ENCODE measurements at places on chromosomes 2 and 18.

- DNase-seq = no peak
Observed at GRCh38 chr18:37484983-37485834, 80.4 kb downstream of the CELF4 start.

DNA sequence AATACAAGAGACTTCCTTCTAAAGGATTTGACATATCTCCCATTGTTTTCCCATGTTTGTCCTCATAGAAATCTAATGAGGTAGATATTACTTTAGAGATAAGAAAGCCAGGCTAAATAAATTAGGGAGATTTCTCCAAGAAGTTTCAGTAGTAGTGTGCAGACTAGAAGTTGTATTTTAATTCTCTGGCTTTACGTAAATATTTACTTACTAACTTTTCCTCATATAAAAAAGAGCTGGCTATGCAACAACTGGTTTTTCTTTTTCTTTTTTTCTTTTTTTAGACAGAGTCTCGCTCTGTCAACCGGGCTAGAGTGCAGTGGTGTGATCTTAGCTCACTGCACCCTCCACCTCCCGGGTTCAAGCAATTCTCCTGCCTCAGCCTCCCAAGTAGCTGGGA, 60.6 kb upstream of the ACYP2 start:
- no peak for DNase-seq

DNA sequence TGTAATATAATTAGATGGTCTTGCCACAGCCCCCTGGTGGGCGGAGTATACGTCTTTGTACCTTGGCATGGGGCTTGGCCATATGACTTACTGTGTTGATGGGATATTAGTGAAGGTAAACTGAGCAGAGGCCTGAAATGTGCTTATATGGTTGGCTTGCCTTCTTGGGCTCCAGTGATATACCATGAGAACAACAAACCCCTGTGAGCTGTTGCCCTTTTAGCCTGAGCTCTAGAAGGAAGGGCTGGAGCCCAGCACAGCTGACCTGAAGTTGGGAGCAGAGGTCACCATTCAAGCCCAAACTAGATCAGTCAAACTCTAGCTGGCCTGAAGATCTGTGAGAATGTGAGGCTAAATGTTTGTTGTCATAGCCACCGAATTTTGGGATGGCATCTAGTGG, 75.2 kb upstream of the CD302 start:
- no peak for DNase-seq

GRCh38 chr2:29561181-29561580, 360.2 kb downstream of the ALK start:
- no peak for DNase-seq

DNA sequence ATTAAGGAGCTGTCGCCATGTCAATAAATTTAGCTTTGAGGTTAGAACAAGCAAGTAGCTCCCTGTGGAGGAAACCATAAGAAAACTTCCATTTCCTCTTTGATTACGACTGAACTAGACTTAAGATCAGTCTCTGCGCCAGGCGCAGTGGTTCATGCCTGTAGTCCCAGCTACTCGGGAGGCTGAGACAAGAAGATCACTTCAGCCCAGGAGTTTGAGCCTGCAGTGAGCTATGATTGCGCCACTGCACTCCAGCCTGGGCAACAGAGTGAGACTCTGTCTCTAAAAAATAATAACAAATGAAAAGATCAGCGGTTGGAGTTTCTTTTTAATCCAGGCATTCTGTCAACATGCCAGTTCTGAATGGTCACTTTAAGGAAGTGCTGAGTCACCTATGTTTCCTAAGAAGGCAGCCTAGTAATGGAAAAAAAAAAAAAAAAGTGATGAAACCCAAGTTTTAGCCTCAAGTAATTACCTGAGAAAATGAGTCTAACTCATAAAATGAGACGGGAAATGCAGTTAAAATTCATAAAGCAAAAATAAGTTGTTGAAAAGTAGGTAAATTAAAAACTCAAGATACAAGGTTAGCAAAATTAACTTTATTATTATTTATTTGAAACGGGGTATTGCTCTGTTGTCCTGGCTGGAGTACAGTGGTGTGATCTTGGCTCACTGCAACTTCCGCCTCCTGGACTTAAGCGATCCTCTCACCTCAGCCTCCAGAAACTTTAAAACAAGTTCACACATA, 10.2 kb downstream of the C18orf32 start:
- no peak for DNase-seq

DNA sequence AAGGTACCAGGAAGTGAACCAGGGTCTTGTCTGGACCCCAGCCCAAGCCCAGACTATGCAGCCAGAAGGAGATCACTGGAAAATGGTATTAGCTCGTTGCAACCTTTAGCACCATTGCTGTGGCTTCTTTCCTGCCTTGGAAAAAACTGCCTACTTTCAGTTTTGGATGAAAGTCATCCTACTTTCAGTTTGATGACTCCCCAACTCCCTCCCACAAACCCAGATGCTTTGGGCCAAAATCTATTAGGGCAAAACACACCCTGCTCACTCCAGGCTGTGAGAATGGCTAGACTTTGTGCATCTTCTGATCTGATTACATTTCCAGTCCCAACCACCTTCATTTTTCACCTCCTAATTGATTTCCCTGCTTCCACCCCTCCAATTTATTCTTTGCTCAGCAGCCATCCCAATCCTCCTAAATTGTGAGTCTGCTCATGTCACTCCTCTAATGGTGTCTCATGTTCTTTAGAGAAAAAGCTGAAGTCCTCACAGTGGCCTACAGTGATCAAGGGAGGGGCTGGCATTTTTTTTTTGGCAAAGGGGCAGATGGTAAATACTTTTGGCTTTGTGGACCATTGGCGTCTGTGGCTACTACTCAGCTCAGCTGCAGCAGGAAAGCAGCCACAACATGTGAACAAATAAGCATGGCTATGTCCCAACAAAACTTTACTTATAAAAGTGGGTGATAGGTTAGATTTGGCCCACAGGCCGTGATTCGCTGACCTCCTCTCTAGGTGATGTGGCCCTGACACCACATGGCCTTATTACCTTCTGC, 368.7 kb downstream of the SLC4A3 start:
- DNase-seq = no peak

DNA sequence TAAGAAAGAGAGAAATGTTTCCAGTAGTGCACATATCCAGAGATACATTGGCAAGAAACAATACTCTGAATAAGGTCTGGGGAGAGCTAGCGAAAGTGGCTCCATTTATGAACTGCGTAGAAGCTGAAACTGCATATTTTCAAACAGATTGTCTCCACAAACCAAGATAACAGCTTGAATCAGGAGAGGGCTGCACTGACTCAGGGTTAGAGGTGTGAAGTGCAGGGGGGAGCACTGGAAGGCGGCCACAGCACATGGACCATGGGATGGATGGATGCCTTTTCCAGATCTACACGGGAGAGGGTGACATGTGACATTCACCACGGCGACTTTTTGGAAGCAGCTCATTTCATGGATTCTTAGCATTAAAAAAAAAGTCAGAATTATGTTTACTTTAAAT, 729.4 kb downstream of the RNF144A start:
- no peak for DNase-seq

GRCh38 chr2:66171530-66171929, 263.4 kb upstream of the MEIS1 start:
- no peak for DNase-seq

GRCh38 chr2:65402780-65403528, 29.4 kb downstream of the SPRED2 start:
- no peak for DNase-seq

- DNase-seq = no peak
Observed at GRCh38 chr2:24342110-24342910, 18.0 kb downstream of the ITSN2 start.

DNA sequence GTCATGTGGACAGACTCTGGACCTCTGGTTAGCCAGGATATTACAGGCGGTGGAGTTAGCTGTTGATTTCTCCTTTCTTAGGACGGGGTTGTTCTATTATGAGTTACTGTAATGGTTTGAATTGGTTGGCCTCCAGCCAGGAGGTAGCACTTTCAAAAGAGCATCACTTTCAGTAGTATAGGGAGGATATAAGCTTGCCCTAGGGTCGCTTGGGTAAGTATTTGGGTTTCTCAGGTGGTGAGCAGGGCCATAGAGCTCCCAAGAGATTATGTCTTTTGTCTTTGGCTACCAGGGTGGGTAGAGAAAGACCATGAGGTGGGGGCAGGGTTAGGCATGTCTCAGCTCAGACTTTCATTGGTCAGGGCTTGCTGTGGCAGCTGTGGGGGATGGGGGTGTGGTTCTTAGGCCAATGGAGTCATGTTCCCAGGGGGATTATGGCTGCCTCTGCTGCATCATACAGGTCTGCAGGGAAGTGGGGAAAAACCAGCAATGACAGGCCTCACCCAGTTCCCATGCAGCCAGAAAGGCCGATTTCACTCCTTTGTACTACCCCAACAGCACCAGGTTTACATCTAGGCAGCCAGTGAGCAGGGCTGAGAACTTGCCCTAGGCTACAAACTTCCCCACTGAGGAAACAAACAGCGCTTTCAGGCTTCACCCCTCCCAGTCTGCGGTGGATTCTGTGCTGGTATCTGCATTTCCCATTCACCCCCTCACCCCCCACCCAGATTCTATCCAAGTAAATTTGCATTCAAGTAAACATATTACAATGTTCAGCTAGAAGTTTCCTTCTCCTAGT, 89.4 kb upstream of the SLC38A11 start:
- no peak for DNase-seq

- no peak for DNase-seq
Observed at GRCh38 chr2:113084249-113085000, 16.7 kb downstream of the IL1F10 start.

DNA sequence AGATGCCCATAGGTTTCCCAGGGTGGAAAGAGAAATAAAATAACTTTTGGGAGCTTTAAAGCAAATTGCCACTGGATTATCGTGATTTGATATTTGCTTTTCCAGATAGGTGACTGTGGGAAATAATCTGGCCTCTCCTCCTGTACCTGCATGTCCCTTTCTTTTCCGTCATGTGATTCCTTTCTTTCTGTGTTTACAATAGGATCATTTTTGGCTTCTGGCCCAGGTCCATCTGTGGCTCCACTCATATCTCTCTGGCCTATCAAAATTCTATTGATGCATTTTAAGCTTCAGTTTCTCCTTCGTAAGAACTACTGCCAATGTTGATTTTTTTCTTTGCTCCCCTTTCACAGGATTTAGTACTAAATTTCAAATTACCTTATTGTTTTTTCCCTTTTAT, 153.6 kb downstream of the CCDC85A start:
- DNase-seq = no peak

Measured in nucleus accumbens (tissue), 56 donors.